ENCODE measurements at places on chromosomes 16 and 17.
A peak's percentile ranks its signal among the peaks of the same experiment; 100 is the strongest.

DNA sequence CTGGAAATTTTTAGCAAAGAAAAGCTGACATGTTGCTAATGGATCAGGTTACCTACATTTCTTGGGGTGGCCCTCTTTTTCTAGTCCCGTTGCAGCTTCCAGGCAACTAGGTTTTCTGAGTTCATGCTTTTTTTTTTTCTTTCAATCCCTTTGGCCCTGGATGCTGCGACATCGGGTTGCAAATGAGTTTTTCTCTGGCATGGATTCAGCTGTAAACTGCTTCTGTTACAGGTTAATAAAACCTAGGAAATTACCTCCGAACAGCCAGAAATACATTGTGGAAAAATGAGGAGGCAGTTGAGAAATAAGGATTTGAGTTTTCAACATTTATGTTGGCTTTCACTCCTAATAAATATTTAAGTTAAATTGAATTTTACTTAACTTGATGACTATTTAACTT, 149.8 kb upstream of the MAF start:
- DNase-seq = no peak
- no peak overlapping the region for H3K4me3 ChIP-seq
- H3K4me1 ChIP-seq = peaks cover 28% of the 10 kb centered on the region
- no peak overlapping the region for H3K27ac ChIP-seq
- no peaks in the 10 kb centered on the region for H3K27me3 ChIP-seq

GRCh38 chr16:67311607-67312488, 14.7 kb downstream of the KCTD19 start:
- H3K36me3 ChIP-seq = no peaks in the 10 kb centered on the region
- H3K27ac ChIP-seq = peak overlapping the region; percentile 40
- DNase-seq = no peak
- no peaks in the 10 kb centered on the region for H3K27me3 ChIP-seq
- H3K4me3 ChIP-seq = no peak overlapping the region

DNA sequence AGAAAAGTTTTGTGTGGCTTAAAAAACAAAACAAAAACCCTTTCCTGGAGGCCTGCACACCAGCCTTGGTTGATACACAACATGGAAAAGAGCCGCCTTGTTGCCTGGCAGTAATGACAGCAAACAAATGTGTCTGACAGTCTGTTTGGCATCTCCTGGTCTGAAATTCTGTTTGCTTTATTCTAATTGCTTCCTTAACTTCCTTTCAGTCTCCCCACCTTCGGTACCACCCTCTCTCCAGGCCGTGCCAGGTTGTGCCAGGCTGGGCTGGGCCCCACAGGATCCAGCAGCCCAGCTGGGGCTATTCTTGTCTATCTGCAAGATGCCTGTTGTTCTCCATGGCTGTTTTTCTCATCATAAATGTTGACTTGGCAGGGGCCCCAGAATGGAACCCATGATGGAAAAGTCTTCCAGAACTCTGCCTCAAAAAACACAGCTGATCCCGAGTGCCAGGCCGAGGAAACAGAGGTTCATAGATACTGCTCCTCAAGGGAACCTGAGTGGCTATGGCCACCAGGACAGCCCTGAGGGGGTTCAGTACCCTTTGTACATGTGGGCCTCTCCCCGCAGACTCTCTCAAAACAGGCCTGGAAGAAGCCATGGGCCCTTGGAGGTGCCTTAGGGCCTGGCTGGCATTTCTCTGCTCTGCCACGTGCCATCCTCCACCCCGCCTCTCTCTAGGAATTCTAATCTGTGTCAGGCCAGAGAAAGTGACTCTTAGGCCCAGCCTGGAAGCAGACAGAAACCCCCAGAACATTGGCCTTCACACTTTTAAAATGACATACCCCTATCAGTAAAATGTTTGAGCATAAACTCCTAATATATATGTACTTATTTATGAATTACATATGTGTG, 50.5 kb downstream of the YPEL2 start:
- no peaks in the 10 kb centered on the region for H3K27me3 ChIP-seq
- peaks cover 49% of the 10 kb centered on the region for H3K4me1 ChIP-seq
- no peak overlapping the region for H3K4me3 ChIP-seq

- no peak for DNase-seq
- no peaks in the 10 kb centered on the region for H3K4me1 ChIP-seq
Measured at GRCh38 chr17:11871773-11872172, 125.5 kb downstream of the ZNF18 start.

GRCh38 chr17:39264119-39264518, 38.4 kb upstream of the STAC2 start:
- no peak overlapping the region for H3K27ac ChIP-seq
- DNase-seq = no peak
- H3K36me3 ChIP-seq = peaks cover 90% of the 10 kb centered on the region
- H3K4me1 ChIP-seq = no peaks in the 10 kb centered on the region
- H3K27me3 ChIP-seq = no peaks in the 10 kb centered on the region

DNA sequence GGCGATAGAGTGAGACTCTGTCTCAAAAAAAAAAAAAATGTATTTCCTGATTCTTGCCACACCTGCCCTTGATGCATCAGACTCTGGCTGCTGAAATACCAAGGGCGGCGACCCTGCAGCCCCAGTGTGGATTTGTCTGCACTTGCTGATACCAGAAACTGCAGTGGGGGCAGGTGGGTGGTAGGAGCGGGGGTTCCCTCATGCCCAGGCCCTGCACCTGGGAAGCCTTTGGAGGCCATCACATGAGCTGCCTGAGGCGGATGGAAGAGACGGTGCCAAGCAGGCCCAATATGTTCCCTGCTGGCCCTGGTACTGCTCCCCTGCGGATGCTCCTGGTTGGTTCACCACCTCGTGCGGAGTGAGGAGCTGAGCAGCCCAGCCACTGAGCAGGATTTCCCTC, 50.6 kb downstream of the MARF1 start:
- H3K27ac ChIP-seq = peak overlapping the region; percentile 69
- peaks cover 33% of the 10 kb centered on the region for H3K36me3 ChIP-seq
- no peak for DNase-seq
- H3K27me3 ChIP-seq = no peaks in the 10 kb centered on the region
- peaks cover 30% of the 10 kb centered on the region for H3K4me1 ChIP-seq
- no peak overlapping the region for H3K4me3 ChIP-seq

GRCh38 chr17:64253470-64253869, 9.6 kb downstream of the TEX2 start:
- no peak overlapping the region for H3K4me3 ChIP-seq
- H3K4me1 ChIP-seq = peaks cover 7% of the 10 kb centered on the region
- no peaks in the 10 kb centered on the region for H3K36me3 ChIP-seq

GRCh38 chr16:67279296-67280089, at the start of gene PLEKHG4:
Gene PLEKHG4 (plus strand): TSS chr16:67279532. CDS start chr16:67280045, 513 bp downstream.
- H3K36me3 ChIP-seq = peaks cover 17% of the 10 kb centered on the region
- H3K27ac ChIP-seq = peak within 1 kb of the TSS; percentile 79
- no peaks in the 10 kb centered on the region for H3K27me3 ChIP-seq
